ENCODE measurements at places on chromosomes 3 and 15.

DNA sequence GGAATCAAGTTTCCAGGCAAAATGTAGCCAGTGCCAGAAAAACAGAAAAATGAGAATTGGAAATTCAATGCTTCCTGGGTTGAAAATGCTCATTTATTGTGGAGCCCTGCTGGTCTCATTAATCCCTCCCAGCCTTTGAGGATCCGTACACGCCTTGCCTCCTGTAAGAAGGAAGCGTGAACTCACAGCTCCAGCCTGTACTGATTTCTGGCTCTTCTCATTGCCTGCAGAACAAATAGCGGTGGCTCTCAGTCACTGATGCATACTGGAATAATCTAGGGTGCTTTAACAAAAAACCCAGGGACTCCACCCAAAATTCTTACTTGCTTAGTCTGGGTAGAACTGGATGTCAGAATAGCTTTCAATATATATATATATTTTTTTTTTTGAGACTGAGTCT is 29.3 kb upstream of the SLC24A5 start:
- DNase-seq, result no peak

- DNase-seq, result peak; percentile 59
These were observed 18.0 kb upstream of the DNAJC13 start for GRCh38 chr3:132399054-132399929.

GRCh38 chr3:62445275-62445674 is 71.9 kb upstream of the FEZF2 start:
- peak; percentile 5 for DNase-seq

DNA sequence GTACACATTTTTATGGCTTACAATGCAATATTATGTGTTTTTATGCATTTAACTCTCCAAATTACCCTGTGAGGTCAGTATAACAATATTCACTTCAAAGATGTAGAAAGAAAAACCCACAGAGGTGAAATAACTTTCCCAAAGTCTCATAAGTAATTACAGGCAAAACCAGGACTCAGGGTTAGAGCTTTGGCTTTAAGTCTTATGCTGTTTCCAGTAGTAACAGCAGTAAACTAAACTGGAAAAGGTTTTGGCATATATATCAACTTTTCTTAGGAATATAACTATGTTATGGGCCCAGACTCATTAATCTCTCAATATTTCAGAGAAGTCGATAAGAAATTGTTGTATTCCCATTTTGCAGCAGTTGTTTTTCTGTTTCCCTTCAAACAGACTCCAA is 206.3 kb upstream of the KCNMB2 start:
- no peak for DNase-seq

- DNase-seq, result no peak
These were observed 28.6 kb upstream of the ITPKA start for GRCh38 chr15:41464889-41465580.

DNA sequence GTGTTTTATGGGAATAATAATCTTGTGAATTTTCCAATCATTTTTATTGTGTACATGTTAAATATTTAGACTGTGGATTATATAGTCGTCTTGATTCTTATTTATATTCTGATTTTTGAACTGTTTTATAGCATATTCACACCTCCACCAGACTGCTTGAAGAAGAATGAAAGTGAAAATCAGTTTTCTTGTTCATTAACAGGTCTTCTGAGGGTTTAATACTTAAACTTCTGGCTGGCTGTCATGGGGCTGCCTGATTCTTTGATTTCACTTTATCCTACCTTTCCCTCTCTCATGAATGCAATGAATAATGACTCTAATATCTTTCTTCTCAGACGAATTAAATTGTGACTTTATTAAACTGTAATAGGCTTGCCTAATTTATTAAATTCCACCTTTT is 56.2 kb downstream of the ATP2C1 start:
- DNase-seq, result no peak

DNA sequence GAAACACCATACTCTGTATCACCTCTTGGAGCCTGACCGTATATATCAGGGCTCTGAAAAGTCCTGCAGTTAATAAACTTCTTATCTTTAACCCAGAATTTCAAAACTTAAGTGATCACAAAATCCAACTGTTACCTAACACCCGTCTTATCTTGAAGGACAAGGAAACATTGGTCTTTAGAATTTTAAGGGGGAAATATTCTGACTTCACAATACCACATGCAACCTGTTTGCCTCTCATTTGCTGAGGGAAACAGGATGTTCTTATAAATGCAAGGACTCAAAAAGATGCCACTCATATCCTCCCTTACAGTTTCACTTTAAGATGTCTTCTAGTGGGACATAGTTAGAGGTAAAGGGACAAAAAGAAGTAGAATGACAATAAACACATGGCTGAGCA is 67.9 kb downstream of the CRTC3 start:
- DNase-seq, result no peak

DNA sequence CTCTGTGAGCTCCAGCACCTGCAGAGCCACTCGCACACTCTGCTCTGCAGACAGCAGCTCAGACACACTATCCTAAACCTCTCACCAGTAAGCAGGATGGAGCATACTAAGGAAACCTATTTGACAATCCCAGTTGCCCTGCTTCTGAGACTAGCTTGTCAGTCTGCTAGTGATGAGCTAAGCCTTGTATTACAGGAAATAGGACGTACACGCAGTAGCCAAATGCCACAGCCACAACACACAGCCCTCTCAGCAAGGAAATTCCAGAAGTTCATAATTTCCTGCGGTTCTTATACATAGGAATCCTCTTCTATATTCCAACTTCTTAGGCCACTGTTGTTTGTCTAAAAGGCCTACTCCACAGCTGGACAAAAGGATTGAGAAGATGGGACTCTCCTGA is 74.5 kb downstream of the MYLK start:
- DNase-seq, result no peak

DNA sequence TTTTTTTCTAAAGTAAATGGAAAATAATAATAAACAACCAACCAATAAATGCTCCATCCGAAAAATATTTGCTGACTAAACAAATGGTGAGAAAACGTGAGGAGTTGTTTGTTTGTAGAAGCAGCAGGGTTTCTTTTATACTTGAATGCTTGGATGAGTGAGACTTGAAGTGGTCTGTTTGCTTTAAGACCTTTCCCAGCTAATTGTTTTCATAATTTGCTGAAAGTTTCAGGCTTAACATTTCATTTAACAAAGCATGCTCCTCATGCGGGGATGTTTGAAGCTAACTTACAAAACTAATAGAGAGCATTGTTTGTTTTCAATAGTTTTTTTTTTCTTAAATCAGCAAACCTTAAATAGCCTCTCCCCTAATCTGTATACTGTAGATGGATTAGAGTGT is 484.6 kb downstream of the ROBO2 start:
- no peak for DNase-seq

DNA sequence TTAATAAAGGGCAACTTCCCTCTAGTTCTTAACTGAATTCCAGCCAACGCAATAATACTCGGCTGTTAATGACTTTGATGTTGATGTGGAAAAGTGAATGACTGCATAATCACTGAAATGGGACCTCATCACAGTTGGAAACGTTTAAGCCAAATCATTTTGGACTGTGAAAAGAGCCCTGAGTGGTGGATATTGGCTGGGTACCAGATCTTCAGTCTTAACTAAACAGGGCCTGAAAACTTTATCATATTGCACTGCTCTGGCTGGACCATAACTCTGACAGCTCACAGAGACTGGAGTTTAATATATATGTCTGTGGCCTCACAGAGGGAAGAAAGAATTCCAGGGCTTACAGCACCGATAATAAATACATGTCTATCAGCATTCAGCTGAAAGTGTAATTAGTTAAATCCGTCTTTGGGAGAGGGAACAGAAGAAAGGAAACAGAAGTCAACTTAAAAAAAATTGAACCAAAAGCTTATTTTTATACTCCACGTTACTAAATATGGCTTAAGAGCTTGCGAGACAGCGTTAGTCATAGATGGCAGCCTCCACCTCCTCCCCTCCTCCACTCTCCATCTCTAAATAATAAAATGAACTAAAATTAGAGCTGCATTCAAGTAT is 222.3 kb upstream of the CDIN1 start:
- no peak for DNase-seq

All from RWPE1 (cell line).